ENCODE measurements at places on chromosomes 13 and 19.

- DNase-seq: no peak
Observed at GRCh38 chr19:13929340-13929739, 8.9 kb downstream of the PODNL1 start.

- DNase-seq: no peak
Observed at GRCh38 chr13:37918751-37919150, 49.2 kb upstream of the TRPC4 start.

DNA sequence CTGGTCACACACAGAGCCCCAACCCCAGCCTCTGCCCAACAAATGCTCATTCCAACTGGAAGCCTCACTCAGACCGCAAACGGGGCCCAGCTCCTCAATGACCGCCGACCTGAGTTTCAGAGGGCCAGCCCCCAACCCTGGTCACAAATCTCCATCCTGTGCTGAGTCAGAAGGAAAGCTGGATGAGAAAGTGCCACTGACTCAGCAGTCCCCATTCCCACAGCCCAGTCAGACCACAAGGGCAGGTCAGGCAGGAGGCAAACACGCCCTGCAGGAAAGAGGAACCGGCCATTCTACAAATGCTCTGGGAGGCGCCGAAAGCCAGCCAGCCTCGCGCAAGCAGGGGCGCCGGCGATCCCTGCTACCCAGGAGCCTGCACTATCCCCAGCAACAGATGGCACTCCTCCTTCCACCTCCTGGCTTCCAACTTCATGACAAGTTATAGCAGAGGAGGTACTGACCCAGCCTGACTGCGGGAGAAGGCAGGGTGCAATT is 14.1 kb upstream of the PRKD2 start:
- DNase-seq: peak; percentile 100

GRCh38 chr13:85864963-85865530 is 65.8 kb upstream of the SLITRK6 start:
- DNase-seq: peak; percentile 36

- no peak for DNase-seq
Observed at GRCh38 chr19:28578208-28578607, 634.7 kb downstream of the UQCRFS1 start.

DNA sequence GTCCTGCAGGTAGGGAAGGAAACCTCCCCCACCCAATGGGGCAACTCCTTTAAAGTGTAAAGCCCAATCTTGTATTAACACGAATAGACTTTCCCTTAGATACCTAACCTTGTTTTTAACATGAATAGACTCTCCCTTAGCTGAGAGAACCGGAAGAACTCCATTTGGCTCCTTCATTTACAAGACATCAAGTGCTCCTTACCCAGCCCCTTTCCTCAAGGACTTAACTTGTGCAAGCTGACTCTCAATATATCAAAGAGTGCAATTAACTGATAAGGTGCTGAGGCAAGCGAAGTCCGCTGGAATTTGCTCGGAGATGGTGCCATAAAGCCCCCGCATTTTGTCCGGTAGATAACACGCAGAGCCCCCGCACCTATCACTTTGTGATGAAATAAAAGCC is 9.9 kb upstream of the ZNF90 start:
- DNase-seq: no peak

DNA sequence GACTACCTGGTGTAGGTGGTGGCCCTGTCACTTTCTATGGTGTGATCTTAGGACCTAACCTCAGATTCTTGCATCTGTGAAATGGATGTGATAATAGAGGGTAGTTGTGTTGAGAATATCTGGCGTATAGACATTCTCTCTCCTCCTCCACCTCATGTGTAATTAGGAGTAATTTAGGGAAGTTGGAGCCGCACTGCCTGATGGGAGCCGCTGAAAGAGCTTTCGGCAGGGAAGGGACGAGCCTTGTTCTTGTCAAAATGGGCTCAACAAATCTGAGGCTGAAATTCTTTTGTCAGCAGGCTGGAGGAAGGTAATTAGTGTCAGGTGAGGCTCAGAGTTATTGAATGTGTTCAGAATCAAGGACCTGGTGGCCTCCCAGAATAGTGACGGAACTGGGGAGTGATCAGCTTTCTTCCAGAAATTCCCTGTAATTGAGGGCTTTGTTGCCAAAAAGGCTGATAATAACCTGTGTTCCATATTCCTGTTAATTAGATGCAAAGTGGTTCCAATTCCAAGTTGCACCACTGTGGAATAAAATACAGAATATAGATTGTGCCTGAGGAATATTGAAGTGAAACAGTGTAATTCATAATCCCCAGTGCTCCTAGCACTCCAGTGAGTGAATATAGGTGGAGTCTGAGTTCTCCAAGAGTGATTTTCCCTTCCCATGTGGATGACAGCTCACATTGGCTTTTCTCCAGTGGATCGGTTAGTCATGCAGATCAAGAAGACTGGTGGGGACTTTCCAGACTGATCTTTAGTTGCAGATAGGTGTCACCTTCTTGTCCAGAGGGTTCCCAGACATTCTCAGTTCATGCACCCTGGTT is 47.5 kb downstream of the SPATA13 start:
- no peak for DNase-seq

DNA sequence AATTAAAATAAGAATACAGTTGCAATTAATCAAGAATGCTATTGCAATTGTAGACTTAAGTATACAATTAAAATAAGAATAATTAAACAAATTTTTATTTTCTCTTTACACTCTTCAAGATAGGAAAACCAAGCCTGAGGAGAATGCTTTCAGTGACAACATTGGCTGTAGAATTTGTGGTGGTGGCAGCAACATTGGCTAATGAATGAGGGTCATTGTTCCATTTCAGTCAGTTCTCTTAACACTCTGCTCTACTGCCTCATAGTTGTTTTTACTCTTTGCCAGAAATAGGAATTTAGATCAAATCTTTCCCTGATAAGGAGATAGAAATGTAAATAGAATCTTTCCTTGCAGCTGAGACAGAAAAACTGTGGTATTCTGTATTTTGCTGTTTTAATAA is 391.6 kb downstream of the PCDH20 start:
- no peak for DNase-seq

GRCh38 chr19:920051-920864 is 3.1 kb downstream of the KISS1R start:
- peak; percentile 68 for DNase-seq

DNA sequence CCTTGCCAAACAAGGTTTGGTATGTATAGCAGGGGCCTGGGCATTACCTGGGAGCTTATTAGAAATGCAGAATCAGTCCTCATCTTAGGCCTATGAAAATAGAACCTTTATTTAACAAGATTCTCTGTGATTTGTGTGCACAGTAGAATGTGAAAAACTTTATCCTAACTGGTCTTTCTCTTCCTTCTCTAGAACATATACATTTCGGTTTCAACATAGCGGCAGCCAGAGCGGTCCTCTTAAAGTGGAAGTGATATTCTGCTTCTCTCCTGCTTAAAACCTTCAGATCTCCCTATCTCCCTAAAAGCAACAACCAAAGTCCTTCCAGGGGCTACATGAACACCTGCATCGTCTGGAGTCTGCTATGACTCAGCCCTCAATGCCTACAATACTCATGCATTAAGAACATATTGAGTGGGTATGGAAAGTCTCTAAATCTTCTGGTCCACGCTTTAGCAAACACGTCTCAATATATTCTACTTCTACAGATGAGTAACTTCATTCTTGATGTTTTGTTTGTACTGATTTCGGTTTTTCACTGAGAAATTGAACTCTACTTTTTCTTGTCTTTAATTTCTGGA is 84.5 kb downstream of the SPRY2 start:
- no peak for DNase-seq

DNA sequence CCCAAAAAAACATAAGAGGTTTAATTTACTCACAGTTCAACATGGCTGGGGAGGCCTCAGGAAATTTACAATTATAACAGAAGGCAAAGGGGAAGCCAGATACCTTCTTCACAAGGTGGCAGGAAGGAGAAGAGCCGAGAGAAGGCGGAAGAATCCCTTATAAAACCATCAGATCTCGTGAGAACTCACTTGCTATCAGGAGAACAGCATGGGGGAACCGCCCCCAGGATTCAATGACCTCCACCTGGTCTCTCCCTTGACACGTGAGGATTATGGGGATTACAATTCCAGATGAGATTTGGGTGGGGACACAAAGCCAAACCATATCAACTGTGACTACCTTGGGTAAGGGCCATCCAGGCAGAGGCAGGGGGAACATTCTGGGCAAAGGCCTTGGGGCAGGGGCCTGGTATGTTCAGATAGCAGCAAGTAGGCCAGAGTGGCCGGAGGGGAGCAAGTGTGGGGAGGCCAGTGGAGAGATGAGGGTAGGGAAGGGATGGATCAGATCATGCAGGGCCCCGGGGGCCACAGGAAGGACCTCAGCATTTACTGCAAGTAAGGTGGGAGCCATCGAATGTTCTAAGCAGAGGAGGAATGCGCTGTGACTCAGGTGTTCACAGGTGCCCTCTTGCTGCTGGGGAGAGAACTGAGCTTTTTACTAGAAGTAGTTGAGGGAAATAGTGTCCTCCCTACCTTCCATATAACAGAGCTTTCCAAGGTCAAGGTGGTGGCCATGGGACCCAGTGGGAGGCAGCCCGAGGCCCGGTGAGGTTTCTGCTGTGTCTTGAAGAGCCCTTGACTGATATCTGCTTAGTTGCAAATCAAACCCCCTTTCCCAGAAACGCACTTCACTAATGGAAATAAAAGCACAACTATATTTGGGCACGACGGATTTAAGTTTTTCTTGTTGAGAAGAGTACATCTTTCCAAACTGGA is 18.0 kb downstream of the RAB3D start:
- no peak for DNase-seq

- DNase-seq: no peak
Observed at GRCh38 chr13:112968910-112969691, at the start of gene MCF2L. Gene MCF2L, plus strand, starts transcription at chr13:112969214. Its CDS starts 166 bp downstream, at chr13:112969380.

GRCh38 chr13:95239283-95239682 is 62.0 kb downstream of the ABCC4 start:
- DNase-seq: peak; percentile 45

GRCh38 chr13:40172149-40172591 is 494.3 kb downstream of the FOXO1 start:
- no peak for DNase-seq

DNA sequence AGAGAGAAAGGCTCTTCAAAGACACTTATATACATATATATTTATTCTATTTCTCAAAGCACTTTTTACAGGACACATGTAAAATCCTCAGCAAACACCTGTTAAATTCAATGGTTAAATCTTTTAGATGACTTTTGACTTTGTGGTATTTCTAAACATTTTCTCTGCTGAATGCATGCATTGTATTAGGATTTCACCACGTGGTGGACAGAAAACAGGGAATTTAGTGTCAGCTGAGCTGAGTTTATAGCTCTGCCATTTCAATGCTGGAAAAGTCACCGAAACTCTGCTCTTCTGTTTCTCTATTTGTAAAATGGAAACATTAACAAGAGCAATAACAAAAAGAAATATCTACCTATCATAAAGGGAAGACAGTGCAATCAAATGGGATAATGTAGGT is 375.6 kb downstream of the ENOX1 start:
- DNase-seq: no peak

DNA sequence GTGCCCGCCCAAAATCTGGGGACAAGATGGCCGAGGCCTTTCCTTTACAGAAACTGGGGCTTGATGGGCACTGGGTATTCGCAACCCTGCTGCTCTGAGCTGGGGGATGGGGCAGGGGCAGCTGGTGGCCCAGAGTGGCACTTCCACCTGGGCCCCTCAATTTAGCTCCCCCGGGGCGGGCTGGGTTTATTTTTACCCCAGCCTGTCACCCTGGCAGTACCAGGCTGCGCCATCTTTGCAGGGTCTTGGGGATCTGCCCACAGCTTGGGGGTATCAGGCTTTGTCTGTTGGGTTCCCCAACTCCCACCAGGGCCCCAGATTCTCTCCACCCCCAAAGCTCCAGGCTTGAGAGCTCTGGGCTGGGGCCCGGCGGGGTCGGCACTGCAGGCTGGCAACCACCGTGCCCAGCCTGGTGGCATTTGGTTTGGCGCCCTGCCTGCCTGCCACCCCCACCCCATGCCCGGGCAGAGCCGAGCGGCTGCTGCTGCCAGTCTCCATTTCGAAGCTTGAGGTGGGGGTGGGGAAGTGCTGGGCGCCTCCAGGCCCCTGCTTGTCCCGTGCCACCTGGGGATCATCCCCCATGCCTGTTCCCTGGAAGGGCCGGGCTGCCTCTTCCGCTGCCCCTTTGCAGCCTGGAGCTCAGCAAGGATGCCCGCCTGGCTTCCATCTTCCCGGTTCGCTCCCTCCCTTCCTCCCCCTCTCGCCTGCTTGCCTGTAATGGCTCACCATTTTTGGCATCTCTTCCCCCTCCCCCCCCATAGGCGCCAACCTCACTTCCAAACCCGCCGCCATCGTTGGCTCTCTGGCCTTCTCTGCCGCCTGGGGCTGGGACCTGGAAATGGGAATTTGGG is 11.4 kb downstream of the NFIX start:
- DNase-seq: no peak

GRCh38 chr13:46756977-46757376 is 40.0 kb downstream of the ESD start:
- DNase-seq: no peak

- peak; percentile 29 for DNase-seq
Observed at GRCh38 chr13:76440568-76440967, 445.6 kb downstream of the KCTD12 start.

DNA sequence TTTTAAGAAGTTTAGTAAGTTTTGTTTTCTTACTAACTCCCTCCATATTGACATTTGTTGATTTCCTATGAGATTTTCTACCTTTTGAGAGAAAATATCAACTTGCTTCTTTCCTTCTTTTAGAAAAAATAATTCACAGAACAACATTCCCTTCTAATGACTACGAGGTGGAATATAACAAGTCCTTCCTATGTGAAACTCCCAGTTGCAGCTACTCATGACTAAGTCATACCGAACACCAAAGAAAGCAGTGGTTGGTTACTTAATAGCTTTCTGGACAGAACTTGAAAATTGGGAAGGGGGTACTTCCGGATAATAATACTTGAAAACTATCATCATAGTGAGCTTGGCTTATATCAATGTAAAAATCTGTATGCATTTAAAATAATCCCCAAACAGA is 144.8 kb downstream of the DACH1 start:
- no peak for DNase-seq

DNA sequence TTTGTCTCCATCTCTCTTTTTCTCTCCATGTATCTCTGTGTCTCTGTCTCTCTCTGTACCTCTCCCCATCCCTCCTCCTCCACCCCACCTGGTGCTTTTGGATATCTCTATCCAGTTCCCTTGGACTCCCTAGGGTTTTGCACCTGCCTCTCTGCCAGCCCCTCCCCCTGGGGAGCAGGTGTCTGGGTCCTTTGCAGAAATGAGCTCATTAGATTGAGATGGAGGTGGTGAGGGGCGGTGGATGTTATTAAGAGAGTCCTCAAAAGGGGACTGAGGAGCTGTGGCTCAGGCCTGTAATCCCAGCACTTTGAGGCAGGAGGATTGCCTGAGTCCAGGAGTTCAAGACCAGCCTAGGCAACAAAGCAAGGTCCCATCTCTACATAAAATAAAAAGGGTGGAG is 2.1 kb downstream of the KCNN4 start:
- DNase-seq: no peak

DNA sequence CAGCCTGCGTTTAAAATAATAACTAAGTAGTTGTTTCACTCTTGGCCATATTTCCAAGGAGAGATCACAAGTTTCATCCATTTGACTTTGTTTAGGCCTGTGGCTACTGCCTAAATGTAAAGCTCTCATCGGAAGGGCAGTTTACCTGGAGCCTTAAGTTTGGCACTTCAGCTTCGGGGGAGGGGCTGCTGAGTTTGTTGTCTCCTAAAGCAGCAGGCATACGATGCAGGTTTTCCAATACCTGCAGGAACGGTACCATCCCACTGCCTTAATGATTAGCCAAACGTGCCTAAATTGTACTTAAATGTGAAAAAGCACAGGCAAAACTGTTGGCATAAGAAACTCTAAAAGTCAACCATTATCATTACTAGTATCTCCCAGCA is 63.1 kb downstream of the CRYL1 start:
- no peak for DNase-seq

Data from NB4 (cell line).